ENCODE measurements at places on chromosomes 12 and 14. TPM values are rescaled to one million over a fixed set of nuclear protein-coding genes. Genes with fewer than 3 reads are reported as not detected.

DNA sequence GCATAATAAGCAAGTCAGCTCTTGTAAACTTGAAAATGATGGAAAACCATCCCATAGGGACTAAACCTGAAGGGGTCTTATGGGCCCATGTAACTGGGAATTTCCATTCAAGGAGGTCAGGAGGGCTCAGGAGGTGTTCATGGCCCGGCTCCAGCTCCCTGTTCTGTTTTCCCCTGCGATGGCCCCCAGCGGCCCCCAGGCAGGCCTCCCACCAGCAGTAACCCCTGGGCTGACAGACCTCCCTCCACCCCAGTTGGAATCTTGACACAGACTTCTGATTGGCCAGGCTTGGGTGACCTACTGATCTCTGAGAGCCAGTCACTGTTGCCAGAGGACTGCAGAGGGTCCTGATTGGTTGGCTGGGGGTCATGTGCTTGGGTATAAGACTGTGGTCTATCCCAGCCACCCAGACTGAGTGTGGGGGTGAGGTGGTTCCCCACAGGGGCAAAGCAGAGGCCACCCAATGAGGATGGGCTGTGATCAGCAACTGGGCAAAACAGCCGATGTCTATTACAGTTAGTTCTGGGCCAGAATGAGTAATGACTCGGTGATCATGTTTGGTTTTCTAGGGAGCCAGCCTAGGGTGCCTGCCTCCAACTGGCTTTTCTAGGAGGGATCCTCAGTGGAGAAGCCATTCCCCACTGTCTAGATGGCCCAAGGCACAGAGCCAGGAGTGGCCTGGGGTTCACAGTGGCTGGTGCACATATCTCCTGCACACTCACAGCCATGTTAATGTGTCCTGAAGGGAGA, 27.0 kb downstream of the RHOF start:
- DNase-seq, result no peak

- DNase-seq, result no peak
Observed at GRCh38 chr12:265096-265495, 2.5 kb upstream of the SLC6A13 start.

Gene GLIPR1L1
- total RNA-seq, result not detected

Gene DLK1
- not detected for total RNA-seq

Gene RNASE2
- not detected for total RNA-seq

Data from RPMI7951 (cell line).